IPS DF 19.7 (cell line): ENCODE measurements at places on chromosomes 2 and 18.

- no peak for DNase-seq
Observed at GRCh38 chr2:125330133-125330532, 1305.0 kb downstream of the CNTNAP5 start.

DNA sequence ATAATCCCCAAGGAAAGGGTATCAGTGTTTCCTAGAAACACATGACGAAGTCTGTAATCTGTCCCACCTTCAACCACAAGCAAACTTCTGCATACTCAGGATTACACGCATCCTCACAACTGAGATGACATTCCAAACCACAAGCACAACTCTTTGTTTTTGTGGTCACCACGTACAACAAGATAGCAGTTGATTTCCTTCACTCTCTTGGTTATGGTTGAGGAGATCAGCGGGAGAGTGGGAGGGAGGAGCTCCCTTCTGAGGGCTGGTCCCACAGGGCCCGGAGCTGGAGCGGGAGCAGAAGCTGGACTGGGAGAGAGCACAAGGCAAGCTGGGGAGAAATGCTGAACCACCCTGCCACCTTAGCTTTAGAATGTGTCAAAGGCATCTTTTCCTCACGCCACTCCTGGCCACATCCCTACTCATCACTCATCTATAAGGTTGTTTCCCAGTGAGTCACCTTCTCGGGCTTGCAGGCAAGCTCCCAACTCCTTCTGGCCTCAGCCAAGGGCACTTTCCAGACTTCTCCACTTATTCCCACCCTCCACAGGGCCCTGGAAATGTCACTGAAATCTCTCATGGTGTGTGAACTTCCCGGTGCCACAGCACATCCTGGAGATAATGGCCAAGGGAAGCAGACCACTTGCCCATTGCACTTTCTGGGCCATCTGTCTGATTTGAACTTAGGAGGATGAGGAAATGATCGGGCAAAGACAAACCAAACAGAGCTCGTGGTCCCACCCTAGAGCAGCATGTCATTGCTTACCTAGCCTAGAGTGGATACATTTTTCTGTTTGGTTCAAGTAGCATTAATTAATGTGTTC lies 98.9 kb upstream of the LGALSL start:
- no peak for DNase-seq

GRCh38 chr2:187078297-187078696 lies 229.3 kb upstream of the ZSWIM2 start:
- no peak for DNase-seq

DNA sequence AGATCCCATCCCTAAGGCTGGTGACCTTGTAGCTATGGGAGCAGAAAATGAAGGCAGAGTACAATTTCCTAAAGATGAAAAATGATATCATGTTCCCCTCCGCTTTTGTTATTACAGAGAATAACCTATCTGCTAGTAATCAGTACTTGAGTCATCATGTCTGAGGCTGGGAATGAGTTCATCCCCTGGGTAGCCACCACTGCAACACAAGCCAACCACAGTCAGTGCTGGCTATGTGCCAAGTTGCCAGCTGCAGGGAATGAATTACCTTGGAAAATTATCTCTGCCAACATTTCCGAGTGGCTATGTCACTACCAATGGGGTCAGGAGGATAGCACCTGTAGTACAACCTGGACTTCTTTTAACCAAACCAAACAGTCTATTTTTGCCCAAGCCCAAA lies 1094.7 kb upstream of the DDX18 start:
- no peak for DNase-seq

DNA sequence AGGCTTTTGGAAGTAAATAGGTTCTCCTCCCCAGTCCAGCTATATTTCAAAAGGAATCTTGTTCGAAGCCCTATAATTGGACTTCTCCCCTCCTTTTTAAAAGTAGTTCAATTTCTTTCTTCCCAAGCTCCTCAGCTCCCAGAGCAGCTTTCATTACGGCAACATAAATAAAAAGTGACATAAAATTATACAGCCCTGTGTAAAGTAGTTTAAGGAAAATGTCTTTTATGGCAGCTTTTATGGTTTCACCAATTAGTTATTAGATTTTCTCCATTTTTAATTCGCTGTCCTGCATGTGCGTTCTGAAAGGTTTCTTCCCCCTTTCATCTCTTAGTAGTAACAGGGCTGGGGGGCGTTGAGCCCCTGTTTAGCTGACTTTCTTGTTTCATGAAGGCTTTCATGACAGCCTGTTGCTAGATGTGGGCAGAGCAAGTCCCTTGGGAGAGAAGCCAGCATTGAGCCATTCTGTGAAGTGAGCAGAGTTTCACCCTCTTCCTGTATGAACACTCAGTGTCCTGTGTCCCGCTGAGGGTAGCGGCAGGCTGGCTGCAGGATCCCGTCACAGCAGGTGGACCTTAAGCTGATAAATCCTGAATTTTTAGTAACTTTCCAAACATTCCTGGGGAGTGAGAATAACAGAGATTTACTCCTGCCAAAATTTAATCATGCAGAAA lies 229.7 kb upstream of the SPRED2 start:
- DNase-seq = no peak

- no peak for DNase-seq
Observed at GRCh38 chr18:80135136-80135535, 26.1 kb downstream of the ADNP2 start.

GRCh38 chr2:182368446-182368845 lies 58.4 kb downstream of the PDE1A start:
- no peak for DNase-seq

GRCh38 chr2:39492716-39493115 lies 55.6 kb upstream of the MAP4K3 start:
- no peak for DNase-seq

DNA sequence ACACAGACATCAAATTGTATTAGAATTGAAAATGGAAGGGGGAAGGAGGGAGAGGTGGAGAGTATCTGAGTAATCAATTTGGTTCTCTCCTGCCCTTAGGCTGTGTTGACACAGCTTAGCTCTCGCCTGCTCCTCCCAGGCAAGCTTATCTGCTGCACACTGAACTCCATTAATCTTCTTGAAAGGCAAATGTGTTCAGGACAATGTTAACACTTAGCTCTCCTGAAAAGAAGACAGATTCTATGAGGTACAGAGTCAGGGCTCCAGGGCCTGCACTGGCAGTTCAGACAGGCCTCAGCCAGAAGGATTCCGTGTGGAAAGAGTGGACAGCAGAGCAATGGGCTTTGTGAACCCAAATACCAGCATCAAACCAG lies 430.0 kb upstream of the TNP1 start:
- DNase-seq = no peak

GRCh38 chr2:186617148-186617547 lies 27.3 kb downstream of the ITGAV start:
- DNase-seq = no peak

DNA sequence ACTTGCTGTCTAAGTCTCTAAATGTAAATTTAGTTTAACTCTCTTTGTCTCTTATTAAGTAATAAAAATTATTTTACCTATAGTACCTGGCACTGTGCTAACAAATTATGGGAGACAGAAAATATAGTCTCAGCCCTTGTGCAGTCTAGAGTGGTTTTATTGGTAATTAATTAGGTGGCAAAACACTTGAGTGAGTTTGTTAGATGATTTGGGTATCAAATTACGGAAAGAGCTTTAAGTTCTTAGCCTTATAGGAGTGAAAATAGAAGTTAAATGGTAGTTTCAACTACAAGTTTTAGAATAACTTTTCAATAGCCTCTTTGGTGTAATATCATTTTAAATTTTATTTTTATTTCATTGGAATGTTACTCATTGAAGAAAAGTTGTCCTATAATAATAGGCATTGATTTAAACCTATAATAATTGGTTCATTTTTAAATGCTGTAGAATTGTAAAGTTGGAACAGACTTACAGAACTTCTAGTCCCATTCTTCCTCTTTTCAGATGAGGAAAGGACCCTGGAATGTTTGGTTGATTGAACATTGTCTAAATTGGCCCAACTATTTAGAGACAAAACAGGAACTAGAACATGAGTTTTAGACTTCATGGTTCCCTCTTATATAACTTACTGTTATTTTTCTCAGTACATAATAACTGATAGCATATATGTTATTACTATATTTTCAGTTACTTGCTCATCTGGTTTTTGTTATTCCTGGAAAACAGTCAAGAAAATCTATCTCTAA lies 10.2 kb upstream of the HTR2B start:
- DNase-seq = no peak

DNA sequence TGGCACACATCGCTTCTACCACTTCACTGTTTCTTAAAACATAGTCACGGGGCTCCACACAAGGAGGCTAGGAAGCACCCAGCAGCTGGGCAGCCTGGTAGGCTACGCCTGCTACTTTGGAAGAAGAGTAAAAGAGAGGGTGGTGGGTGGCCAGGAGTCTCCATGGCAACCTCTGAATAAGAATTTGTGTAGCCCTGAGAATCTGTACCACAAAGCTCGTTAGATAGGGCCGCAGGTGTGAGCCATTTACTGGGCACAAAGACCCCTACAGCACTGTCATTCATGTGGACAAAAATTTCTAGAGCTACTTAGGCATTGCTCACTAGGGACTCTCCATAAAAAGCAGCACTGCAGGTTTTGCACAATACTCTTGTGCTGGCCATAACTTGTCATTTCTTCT lies 166.4 kb upstream of the MSH6 start:
- DNase-seq = no peak

DNA sequence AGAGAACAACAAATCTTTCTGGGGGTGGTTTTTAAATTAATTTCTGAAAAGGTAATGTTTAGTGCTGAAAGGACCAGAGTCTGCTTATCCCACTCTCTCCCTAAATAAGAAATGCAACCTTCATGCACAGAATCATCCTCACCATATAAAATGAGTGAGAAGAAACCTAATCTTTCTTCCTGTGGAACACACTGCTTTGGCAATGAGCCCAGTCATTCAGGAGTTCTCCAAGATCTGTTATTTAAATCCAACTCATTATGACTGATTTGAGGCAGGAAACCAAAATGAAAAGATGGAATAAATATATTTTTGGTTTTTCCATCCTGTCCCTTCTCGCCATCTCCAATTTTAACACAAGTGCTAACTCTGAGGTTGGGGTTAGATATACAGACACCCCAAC lies 228.3 kb downstream of the SRBD1 start:
- DNase-seq = no peak

DNA sequence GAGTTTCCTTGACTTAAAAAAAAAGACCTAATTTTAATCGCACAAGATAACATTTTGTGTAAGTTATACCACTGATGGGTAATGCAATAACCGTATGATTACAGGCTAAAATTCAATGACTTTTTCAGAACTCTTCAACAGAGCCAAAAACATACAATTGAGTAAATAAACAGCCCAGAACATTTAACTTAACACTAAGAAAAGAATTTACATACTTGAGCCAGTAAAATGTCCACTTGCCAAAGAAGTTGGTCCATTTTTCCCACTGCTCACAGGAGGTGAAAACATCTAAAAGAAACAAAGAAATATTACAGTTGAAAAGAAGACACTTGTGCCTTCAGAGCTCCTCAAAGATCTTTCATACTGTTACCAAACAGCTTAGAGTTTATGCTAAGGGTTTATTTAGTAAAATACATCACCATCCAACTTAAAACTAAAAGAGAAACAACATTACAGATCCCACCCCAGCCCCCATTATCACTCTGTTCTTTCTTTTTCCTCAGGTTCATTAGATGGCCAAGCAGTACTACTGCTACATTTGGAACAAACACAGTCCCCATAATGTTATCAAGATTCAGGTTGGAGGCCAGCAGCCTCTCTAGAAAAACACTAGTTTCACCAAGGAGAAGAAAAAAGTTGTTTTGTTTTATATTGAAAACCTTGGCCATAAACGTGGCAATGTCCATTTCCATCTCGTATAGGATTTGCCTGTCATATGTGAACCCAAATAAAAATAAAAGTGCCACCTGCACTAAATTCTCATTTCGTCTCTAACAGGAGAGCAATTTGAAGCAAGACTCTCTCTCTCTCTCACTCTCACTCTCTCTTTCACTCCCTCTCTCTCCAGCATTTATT lies 2.7 kb downstream of the TCF4 start:
- DNase-seq = no peak
